NCI-H2029 treated with DMSO at 0.1 percent for 48 hours (cell line): ENCODE measurements at places on chromosomes 1 and 21.
A peak's percentile ranks its signal among the peaks of the same experiment; 100 is the strongest.

GRCh38 chr1:192726820-192727504 lies 81.9 kb upstream of the RGS2 start:
- no peak for DNase-seq

DNA sequence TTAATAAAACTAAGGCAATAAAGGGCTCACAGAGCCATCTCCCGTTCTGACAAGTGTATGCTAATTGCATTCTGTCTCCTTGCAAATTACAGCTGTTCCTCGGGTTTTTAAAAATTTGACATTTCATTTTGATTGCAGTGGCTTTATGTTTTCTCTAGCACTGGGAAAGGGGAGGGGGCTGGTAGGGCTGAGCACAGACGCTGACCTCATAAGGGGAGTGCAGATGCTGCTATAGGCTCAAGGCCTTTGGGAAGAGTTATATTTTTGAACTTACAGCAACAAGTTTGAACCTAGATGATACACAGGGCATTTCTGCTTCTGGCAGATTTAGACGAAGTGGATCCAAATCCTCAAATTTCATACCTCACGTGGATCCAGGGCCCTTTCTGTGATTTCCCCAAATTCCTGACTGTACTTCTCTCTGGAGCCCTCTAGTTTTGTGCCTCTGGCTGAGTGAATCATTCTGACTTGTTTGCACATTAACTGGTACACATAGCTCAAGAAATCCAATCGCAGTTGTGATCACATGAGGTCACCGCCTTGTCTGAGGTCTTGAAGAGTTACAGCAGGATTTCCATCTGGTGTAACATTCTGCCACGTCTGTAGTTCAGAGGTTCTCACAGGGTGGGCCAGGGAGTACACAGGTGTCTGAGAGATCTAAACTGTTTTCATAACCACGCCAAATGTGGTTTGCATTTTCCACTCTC lies 230.3 kb downstream of the C1orf94 start:
- DNase-seq = no peak

DNA sequence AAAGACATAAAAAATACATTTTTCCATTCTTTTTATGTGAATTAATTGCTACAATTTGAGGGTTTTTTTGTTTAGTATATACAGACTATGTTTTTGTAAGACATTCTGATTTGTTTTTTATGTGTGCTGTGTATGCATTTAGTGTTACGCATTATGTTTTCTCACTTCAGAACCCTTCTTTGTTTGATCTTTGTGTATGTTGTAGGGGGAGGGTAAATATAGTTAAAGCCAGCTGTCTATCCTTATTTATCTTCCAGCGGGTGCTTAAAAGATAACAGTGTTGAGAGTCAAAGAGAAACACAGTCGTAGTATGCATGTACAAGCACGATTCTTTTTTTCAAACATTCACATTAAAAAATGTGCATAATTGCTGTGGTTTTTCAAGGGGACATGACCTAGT lies 97.5 kb upstream of the KIAA1614 start:
- peak; percentile 38 for DNase-seq

- no peak for DNase-seq
Measured at GRCh38 chr1:77371396-77371795, 89.6 kb downstream of the AK5 start.

DNA sequence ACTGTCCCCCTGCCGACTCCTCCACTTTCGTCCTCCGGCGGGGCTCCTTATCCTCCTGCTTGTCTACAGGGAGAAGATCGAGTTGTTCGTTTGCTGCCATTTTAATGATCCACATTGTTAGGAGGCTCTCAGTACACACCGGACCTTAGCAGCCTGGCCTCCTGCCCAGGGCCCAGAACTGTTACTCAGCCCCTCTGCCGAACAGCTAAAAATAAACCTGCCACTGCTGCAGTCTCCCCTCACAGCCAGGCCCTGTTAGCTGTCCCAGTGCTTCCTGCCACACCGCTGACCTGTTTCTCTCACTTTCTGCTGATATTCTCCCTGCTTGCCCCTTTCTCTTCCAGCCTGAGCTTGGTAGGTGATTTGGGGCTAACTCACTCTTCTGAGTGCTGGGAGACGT lies 8.3 kb downstream of the MAPKAPK2 start:
- DNase-seq = no peak

- DNase-seq = no peak
Measured at GRCh38 chr1:78298349-78298748, 192.4 kb upstream of the PTGFR start.

DNA sequence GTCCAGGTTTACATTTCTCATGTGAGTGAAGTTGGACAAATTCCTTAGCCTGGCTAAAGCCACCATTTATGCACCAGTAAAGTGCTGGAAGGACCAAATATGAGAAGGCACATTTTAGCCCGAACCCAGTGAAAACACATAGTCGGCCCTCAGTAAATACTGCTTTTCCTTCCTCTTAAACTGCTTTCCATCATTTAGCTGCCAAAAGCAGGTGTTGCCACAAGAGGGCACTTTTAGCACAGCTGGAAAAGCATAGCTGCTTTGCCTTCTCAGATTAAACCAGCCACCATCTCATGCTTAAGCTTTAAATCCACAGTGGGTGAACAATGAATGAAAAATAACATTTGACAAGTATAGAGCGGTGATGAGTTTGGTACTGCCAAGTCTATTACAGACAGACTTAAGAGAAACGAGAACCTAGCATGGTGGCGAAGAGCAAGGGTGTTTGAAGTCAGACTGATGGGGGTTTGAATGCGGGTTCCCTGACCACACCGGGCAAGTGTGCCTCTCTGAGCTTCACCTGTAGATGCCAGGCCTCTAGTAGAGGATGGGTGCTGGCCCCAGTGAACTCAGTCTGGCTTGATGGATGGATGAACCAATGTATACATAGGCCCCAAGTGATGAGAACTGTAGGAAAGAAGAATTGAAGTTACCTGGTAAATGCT lies 57.8 kb downstream of the SLC35D1 start:
- peak; percentile 71 for DNase-seq

DNA sequence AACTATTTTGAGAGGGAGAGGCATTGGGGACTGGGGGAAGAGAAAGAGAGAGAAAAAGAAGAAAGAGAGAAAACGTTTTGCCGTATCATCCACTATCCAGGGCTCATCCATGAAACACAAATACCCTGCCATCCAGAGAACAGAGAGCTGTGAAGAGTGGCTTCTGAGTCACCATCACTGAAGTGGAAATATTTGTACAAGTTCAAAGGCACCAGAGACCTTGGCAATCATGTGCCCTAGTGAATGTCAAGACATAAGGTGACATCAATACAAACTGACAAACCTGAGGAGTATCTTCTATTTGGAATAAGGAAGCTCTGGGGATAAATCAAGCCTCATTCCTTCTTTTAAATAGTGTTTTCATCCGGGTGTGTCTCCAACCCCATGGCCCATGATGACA lies 197.2 kb upstream of the PROX1 start:
- DNase-seq = no peak

- no peak for DNase-seq
Measured at GRCh38 chr1:7068552-7068951, 283.3 kb downstream of the CAMTA1 start.

DNA sequence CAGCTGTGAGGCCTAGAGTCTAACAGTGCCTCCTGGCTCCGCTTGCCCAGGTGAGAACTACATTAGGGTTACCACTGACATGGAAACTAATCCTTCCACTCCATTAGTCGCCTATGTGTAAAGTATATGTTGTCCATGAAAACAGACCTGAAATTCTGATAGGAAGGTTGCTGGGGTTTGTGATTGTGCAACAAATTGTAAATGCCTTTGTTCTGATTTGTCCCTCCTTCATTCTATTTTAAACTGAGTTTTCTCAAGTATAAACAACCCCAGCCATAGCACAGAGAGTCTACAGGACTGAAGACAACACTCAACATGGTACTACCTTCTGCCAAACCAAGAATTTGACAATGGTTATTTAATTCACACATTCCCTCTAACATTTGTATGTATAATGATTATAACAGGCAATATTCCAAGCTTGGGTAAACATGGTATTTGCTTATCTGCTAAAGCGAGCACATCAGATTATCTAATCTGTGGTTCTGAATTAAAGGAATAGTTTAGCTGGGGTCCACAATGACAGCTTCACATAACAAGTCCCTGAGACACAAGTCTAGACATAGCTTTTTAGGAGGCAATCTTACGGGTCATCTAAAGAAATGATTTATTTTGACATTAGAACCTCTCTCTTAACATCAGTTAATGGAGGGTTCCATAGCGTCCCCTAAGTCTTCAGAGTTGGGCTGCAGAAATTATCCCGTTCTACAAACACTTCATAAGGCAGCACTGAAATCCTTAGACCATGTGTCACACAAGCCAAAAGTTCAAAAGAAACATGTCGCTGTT lies 633.0 kb downstream of the SMYD3 start:
- no peak for DNase-seq

DNA sequence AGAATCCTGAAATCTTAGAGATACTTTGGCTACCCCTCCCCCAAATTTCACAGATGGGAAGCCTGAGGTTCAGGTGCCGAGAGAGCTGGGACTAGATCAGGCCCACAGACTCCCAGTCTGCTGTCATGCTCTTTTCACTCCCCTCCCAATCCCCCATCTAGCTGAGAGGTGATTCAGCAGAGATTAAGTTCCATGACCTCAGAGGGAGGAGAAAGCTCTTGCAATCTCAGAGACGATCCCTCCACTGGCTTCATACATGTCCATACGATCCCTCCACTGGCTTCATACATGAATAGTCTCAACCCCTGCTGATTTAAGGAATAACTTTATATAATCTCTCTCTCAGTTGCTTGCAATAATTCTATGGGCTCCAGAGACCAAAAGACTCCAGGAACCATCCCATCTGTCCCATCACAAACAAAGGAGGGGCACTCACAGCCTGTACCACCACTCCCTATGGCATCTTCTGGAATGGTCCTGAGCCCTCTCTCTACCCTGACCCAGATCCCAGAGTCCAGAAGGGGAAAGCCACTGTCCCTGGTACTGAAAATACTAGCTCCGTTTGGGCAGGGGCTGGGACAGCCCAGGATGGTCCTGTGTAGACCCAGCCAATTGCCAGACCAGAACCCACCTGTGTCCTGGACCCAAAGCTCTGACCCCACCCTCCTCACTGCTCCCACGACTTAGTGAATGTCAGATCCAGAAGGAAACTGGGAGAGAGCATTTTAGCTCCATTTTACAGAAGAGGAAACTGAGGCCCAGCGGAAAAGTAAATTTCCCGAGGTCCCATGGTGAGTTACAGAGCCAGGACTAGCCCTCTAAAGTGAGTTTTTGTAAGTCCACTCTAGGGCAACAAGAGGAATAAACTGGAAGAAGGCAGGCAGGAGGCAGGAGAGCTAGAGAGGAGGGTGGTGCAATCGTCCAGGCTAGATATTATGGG lies 27.1 kb downstream of the RIMS3 start:
- DNase-seq = no peak

DNA sequence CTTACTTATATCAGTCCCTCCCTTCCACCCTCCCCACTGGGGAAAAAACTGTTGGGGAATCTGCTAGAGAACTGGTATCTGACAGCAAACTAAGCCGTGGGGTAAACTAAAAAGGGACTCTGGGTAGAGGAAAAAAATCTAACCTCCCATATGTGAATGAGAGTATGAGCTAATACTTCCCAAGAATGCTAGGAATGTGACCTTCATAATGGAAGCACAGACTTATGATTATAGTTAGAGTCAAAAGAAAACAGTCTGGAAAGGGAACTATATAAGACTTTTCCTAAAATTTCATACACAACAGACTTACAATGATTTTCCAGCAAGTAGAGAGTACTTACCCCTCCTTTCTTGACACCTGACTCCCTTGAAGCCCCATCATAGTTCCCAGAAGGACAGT lies 23.0 kb upstream of the RBBP5 start:
- no peak for DNase-seq

- DNase-seq = no peak
Measured at GRCh38 chr1:27979859-27980201, 20.1 kb downstream of the XKR8 start.

GRCh38 chr1:151909167-151910149 lies at the start of gene THEM4:
Gene THEM4, minus strand, starts transcription at chr1:151909511. Its CDS starts 53 bp downstream, at chr1:151909458.
- DNase-seq = peak; percentile 67

DNA sequence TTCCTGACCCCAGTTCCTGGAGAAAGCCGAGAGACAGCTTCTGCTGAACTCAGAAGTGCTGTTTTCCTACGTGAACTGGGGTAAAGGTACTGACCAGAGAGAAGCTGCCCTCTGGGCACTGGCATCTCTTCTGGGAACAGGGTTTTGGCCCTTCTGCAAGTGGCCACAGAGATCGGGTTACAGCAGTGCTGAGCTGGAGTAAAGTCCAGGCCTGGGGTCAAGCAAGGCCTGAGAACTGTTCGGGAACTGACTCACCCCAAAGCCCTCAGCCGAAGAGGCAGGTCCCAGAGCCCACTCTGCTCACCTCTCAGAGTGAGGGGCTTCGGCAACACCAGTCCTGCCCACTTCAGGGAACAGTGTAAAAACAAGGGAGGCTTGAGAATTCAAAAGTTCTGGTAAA lies 177.2 kb upstream of the RUNX1 start:
- DNase-seq = no peak

DNA sequence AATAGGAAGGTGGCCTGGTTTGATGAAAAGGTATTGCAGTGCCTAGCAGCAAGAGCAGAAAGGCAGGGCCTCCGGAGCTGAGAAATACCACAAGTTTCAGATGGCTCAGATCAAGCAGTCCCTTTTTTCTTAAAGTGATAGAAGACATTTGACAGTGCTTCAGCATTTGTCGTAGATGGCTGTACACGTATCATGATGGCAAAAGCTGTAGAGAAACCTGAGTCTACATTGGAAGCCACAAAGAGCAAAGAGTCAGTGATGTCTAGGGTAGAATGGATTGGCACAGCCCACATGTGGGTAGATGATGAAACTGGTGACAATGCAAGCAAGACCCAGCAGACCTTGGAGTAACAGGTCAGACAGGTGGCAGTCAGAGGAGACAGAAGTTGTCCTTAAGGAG lies 101.3 kb upstream of the ARTN start:
- no peak for DNase-seq

DNA sequence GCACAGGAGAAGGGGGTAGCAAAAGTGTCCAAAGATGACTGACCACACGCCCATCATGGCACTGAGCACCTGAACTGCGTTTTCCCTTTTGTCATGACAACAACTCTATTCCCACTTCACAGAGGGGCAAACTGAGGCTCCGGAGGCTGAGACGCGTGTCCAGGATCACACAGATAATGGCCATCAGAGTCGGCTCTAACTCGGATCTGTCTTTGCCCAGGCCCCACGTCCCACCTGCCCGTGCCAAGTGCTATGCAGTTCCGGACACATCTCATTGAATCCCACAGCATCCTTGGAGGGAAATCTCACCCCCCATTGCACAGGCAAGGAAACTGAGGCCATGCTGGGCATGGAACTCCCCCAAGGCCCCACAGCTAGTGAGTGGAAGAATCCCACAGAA lies 62.1 kb downstream of the MATN1 start:
- no peak for DNase-seq
